ENCODE measurements at places on chromosomes 16 and 17.

GRCh38 chr17:17761894-17762743, 74.7 kb downstream of the SREBF1 start:
- DNase-seq = no peak

DNA sequence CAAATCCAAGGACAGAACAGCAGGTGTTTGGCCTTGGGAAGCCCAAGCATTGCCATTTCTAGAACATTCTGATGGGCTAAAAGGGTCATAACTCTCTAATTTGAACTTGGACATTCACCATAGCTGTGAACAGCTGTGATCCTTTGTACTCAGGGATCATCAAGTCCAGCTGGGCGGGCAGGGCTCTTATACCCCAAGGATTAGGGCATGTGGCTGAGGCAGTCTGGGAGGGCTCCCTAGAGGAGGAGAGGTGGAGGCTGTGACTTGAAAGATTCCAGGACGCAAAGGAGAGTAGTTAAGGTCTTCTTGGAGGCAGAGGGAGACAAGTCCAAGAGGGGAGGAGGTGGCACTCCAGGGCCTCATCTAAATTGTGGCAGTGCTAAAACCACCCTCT, 233.1 kb upstream of the GSE1 start:
- no peak for DNase-seq

GRCh38 chr17:62679866-62680377, 52.5 kb downstream of the MRC2 start:
- DNase-seq = no peak

GRCh38 chr17:73696251-73696650, 52.0 kb upstream of the SDK2 start:
- no peak for DNase-seq

- DNase-seq = no peak
Observed at GRCh38 chr17:78251773-78252103, 20.3 kb downstream of the TMEM235 start.

DNA sequence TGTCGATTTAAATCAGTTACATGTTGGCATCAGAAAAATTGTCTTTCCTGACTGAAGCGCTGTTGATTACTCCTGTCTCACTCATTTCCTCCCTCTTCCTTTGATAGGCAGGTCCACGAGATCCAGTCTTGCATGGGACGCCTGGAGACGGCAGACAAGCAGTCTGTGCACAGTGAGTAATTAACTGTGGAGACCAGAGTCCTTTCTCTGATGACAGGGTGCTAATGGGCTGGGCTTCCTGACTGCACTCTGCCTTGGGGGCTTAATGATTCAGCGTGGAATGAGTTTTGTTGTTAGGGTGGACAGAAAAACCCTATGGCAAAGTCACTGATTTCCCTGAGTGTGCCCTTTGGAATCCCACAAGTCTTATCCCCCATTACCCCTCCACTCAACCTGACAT, 6.5 kb downstream of the GOSR2 start:
- no peak for DNase-seq

GRCh38 chr17:60304502-60304901, 87.4 kb downstream of the USP32 start:
- no peak for DNase-seq

DNA sequence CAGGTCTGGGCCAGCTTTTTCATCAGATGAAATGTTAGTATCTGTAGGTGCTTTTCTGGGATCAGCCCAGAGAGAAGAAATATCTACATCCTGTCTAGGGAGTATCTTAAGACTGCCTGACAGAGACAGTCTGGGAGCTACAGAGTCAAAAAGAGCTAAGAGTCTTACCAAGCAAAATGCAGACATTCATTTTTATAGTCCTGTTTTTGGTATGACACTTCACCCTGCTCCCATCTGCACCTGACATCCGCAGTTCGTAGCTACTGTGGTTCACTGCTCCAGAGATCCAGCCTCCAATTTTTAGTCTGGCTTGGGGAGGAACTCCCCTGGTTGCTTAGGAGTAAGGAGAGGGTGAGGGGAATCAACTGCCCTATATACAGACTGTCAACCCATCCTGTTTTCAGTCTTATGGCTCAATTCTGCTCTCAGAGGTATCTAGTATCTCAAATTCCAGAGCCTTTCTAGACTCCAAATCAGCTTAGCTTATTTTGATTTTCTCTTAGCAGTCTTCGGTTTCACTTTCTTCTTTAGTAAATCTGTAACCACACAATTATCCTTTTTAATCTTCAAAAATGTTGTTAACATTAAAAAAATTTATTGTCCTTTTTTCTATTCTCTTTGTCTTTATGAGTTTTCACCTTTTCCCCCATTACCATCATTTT, 97.8 kb downstream of the TMEM100 start:
- DNase-seq = no peak

DNA sequence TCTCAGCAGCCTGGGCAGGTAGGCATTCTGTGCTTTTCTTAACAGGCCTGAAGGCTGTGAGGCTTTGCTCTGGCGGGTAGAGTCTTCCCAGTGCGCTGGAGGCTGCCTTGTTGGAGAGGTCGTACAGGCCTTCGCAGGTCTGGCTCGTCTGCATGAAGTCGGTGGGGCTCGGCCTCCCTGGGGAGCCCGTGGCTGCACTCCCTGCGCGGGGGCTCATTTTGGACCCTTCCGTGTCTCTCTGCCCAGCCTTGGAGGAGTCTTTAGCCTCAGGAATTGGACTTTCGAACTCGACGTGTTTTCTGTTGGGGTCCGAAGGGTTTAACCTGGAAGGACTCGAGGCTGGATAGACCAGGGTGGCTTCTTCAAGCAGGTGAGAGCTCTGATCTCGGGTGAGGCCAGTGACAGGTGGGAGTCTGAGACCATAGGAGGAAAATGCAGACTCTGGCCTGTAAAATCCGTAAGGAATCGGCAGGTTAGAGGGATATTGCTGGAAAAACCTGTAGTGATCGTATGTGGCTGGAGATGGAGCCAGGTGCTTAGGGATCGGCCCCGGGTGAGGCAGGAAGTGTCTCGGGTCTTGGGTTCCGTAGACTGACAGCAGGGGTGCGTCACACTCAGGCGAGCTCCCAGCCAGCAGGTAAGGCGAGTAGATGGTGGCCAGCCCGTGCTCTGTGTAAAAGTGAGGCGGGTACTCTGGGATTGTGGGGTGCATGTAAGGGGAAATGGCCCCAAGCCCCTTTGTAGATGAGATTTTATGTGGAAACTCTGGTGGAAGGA, 8.6 kb downstream of the ZNF750 start:
- DNase-seq = no peak

GRCh38 chr17:21214777-21215541, 998 bp upstream of the TMEM11 start:
- no peak for DNase-seq

- no peak for DNase-seq
Observed at GRCh38 chr17:82888583-82889495, 49.0 kb upstream of the ZNF750 start.

DNA sequence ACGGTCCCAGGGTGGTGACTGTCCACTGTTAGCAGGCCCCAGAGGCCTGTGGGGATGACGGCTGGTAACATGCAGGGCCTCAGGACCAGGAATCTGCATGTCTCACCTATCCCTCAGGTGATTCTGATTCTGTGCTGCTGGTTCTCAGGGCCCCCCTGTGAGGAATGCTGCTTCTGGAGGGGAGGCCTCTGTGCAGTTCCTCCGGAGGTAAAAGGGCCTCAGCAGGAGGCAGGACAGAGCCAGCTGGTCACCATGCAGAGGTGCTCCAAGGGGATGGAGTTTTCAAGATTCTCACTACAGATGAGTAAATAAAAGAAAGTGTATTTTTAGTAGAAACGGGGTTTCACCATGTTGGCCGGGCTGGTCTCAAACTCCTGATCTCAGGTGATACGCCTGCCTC, 33.8 kb downstream of the CLEC16A start:
- no peak for DNase-seq

DNA sequence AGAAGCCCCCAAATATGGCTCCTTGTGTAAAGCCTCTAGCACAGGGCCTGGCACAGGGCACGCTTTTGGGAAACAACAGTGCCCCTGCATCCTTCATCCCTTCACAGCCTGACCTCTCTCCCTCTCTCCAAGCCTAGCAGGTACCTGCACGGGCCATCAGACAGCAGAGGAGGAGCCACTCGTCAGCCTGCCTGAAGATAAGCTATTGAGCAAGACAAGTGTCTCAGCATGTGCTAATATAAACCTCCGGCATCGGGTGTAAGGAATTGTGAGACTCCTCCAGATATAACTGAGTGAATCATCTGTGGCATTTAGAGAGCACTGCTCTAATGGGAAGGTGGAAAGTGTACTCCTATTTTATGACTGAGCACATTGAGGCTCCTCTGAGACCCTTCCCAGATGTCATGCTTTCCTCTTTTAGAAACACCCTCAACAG, 38.3 kb downstream of the TBX4 start:
- no peak for DNase-seq

DNA sequence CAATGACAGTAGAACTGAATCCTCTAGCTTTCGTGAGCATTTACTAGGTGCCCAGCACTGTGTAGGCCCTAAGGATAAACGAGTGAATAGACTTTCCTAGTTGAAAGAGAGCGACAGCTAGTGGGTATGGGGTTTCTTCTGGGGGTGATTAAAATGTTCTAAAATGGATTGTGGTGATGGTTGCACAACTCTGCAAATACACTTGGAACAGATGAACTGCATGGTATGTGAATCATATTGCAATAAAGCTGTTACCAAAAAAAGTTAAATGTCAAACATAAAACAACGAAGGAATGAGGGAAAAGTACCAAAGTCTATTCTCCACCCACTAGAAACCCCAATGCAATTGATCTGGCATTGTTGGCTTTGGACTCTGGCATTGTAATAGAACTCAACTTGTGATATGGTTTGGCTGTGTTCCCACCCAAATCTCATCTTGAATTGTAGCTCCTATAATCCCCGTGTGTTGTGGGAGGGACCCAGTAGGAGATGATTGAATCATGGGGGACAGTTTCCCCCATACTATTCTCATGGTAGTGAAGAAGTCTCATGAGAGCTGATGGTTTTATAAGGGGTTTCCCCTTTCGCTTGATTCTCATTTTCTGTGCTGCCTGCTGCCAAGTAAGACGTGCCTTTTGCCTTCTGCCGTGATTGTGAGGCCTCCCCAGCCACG, 70.5 kb downstream of the MARF1 start:
- DNase-seq = no peak

- DNase-seq = no peak
Observed at GRCh38 chr16:8760021-8760420, 37.4 kb downstream of the TMEM186 start.

GRCh38 chr17:57247261-57247660, 9.1 kb upstream of the MSI2 start:
- DNase-seq = no peak

DNA sequence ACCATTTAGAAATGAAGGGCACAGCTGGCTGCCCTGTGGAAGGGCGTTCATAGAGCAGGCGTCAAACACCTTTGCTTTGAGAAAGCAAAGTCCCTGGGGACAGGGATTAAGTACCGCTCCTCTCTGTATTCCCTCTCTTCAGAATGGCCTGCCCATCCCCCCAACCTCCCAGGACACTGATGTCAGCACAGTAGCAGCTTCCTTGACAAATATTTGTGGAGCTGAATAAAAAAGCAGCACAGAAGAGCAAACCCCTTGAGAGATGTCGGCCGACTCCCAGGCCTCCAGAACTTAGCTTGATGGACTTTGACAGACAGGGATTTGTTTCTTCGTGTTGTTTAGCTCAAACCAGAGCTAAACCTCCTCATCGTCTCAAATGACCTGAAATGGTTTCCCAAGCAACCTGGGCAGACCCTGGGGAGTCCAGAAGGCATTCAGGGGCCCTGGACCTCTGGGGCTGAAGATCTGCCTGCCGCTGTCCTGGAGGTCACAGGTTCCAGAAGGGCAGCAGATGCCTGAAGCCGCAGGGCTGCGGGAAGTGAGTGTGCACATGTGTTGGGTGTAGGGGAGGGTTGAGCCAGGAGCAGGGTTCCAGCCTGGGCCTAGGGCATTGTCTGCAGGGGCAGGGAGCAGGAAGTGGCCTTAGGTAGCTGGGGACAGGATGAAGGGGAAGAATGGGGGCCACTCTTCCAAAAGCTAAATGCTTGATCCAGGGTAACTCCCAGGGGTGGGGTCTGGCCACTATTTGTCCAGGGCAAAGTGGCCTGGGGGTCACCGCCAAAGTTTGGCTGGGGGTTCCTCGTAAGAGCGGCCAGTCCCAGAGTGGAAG, 42.3 kb upstream of the NKD1 start:
- no peak for DNase-seq

DNA sequence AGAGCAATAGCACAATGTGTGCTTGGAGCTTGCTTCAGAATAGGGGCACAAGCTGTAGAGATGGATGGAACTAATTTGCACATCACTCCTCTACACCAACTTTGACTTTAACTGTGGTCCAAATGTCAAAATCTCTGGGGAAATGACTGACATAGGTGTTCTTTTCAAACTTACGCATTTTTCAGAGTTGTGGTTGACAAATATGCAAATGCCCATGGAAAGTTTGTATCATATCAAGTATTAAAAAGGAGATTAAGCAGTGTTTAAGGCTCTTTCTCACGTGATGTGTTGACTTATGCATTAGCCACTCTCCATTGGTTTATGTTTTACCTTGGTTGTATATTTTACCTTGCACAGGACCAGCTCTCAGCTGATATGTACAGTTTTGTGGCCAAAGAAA, 77.1 kb downstream of the ELAC2 start:
- DNase-seq = no peak

DNA sequence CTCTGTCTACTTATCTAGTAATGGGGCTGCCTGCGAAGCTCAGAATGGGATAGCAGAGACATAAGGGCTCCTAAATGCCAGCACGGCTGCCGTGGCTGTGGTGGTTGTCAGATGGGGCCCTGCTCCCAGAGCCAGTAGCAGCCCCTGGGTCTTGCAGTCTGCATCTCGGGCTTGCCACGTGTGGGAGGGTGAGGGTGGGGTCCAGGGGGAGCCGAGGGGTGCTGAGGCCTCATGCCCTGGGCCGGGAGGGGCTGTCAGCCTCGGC, 88.8 kb upstream of the GSE1 start:
- no peak for DNase-seq

GRCh38 chr17:80449930-80450576, 26.4 kb downstream of the NPTX1 start:
- DNase-seq = no peak

DNA sequence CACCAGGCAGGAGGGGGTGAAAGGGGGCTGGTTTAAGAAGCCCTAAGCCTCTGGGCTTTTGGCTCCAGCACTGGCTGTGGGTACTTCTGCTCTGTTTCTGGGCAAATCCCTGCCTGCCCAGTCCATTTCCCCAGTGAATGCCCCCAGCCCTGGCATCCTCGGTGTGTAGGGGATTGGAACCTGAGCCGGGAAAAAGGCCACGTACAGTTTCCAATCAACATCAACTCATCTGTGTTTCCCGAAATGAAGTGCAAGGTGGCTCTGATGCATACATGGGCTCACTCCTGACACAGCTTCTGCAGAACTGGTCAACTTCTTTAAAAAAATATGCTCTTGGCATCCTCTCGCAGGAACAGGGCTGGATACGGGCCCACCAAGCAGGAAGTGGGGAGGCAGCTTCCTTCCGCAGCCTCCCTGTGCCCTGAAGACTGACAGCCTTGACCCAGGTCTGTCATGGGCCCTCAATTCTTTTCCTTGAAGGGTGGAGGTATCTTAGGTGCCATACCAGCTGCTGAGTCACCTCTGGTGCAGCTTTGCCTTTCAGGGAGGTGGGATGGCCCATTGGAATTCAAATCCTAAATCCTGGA, 73.3 kb downstream of the N4BP1 start:
- DNase-seq = no peak

GRCh38 chr17:48634493-48635208, 8.5 kb upstream of the HOXB9 start:
- no peak for DNase-seq

Data from COR-L47 (cell line).